ENCODE measurements at places on chromosomes 16 and 17. TPM values are rescaled to one million over a fixed set of nuclear protein-coding genes. Genes with fewer than 3 reads are reported as not detected.

Gene GJD3
- total RNA-seq: 0.38 TPM

Gene RAB34
- total RNA-seq: 42.1 TPM

Gene TNS4
- total RNA-seq: not detected

Gene SOX8
- total RNA-seq: 0.65 TPM

Gene PRKCA
- total RNA-seq: 15.2 TPM

Gene ADAD2
- total RNA-seq: 0.10 TPM

Gene EFNB3
- 1.1 TPM for total RNA-seq

Gene AOC3
- under 0.01 TPM for total RNA-seq

Gene AATK
- 3.1 TPM for total RNA-seq

Gene MYH13
- not detected for total RNA-seq

Gene GDPD3
- total RNA-seq: 1.8 TPM

Gene ZNF747
- total RNA-seq: 9.5 TPM

Gene KRT40
- not detected for total RNA-seq

Gene USP43
- 0.98 TPM for total RNA-seq

Gene ALOX15B
- total RNA-seq: not detected

Gene ASPHD1
- total RNA-seq: 0.33 TPM

Gene SSTR5
- 1.3 TPM for total RNA-seq

Gene TPSD1
- total RNA-seq: not detected

Gene STAC2
- not detected for total RNA-seq

Gene KRTAP4-6
- total RNA-seq: not detected

Gene TBX6
- 0.33 TPM for total RNA-seq

Gene B4GALNT2
- not detected for total RNA-seq

Gene BANP
- total RNA-seq: 17.0 TPM

Gene MRM1
- 2.0 TPM for total RNA-seq

Gene RPS2
- 2,303 TPM for total RNA-seq

Gene CCL17
- not detected for total RNA-seq

Gene MYH3
- total RNA-seq: 0.10 TPM

Gene NR1D1
- total RNA-seq: 2.9 TPM

Gene TNFRSF13B
- not detected for total RNA-seq

Gene GPRC5C
- total RNA-seq: 0.67 TPM

Gene TSPAN10
- total RNA-seq: not detected

Gene TMEM235
- not detected for total RNA-seq

Gene SLC12A3
- total RNA-seq: not detected

Gene HBA1
- not detected for total RNA-seq

Gene C17orf67
- 2.0 TPM for total RNA-seq

Gene KRTAP4-11
- not detected for total RNA-seq

Gene SLC16A11
- total RNA-seq: 0.98 TPM

Gene CACNG1
- total RNA-seq: not detected

Gene NPW
- 0.98 TPM for total RNA-seq
